GM12892 (cell line): ENCODE measurements at places on chromosomes 7 and 10.

- DNase-seq, result no peak
These were observed 10.7 kb upstream of the FAM13C start for GRCh38 chr10:59373071-59373470.

GRCh38 chr10:61903221-61903927 is 1.9 kb downstream of the ARID5B start:
- DNase-seq, result peak; percentile 39

GRCh38 chr10:2701802-2702201 is 365.5 kb upstream of the PFKP start:
- no peak for DNase-seq

- DNase-seq, result peak; percentile 32
These were observed 96.1 kb upstream of the ASAH2 start for GRCh38 chr10:50347394-50347802.

DNA sequence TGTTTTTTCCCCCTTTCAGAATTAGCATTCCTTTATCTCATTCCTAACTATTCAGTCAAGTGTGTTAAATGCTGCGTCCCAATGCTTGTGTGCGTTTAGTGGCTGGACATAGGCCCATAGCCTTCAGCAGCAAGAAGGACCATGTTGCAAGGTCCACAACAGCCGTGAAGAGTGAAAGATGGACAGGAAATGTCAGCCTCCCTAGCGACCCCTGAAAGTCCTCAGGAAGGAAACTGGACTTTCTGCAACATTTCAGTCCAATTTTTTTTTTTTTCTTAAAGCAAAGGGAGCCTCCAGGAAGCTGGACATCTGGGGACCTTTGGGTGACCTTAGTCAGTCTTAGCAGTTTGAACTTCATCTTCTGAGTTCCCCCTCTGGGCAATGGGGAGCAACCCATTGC is 550.7 kb upstream of the MGMT start:
- no peak for DNase-seq

DNA sequence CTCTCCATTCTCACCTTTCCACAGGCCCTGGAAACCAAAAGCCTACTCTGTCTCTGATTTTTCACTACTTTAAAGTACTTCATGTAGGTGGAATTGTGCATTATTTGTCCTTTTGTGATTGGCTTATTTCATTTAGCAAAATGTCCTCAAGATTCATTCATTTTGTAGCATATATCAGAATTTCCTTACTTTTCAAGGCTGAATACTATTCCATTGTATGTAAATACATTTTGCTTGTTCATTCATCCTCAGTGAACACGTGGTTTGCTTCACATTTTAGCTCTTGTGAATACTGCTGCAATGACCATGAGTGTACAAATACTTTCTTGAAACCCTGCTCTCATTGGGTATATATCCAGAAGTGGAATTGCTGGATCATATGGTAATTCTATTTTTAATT is 8.8 kb downstream of the C1GALT1 start:
- DNase-seq, result no peak

- DNase-seq, result peak; percentile 16
These were observed 1.7 kb downstream of the ZEB1 start for GRCh38 chr10:31320550-31321211.
